ENCODE measurements at places on chromosomes 5 and 9. TPM values are rescaled to one million over a fixed set of nuclear protein-coding genes. Genes with fewer than 3 reads are reported as not detected.
A peak's percentile ranks its signal among the peaks of the same experiment; 100 is the strongest.

GRCh38 chr5:132407970-132408369 is 38.5 kb downstream of the SLC22A5 start:
- H3K27ac ChIP-seq = peak overlapping the region; percentile 98
- no peak for DNase-seq
- H3K36me3 ChIP-seq = no peaks in the 10 kb centered on the region
- no peak overlapping the region for H3K4me3 ChIP-seq
- no peaks in the 10 kb centered on the region for H3K27me3 ChIP-seq

BRD3OS gene
- total RNA-seq = 30.1 TPM

CCNO gene
- total RNA-seq = 7.2 TPM

GRCh38 chr9:72476617-72477437 is 44.6 kb upstream of the TMC1 start:
- H3K4me1 ChIP-seq = no peaks in the 10 kb centered on the region
- H3K27ac ChIP-seq = no peak overlapping the region
- DNase-seq = peak; percentile 45
- H3K36me3 ChIP-seq = no peaks in the 10 kb centered on the region

- H3K36me3 ChIP-seq = no peaks in the 10 kb centered on the region
- H3K27ac ChIP-seq = no peak overlapping the region
- no peak overlapping the region for H3K4me3 ChIP-seq
- no peaks in the 10 kb centered on the region for H3K27me3 ChIP-seq
These were observed 96.1 kb downstream of the DRD1 start for GRCh38 chr5:175347931-175348330.

GRCh38 chr9:21854119-21854518 is 51.7 kb downstream of the MTAP start:
- H3K27me3 ChIP-seq = no peaks in the 10 kb centered on the region
- H3K4me3 ChIP-seq = no peak overlapping the region
- DNase-seq = no peak
- peaks cover 4% of the 10 kb centered on the region for H3K36me3 ChIP-seq
- no peak overlapping the region for H3K27ac ChIP-seq
- H3K4me1 ChIP-seq = no peaks in the 10 kb centered on the region

- no peak overlapping the region for H3K27ac ChIP-seq
- H3K4me3 ChIP-seq = no peak overlapping the region
- no peaks in the 10 kb centered on the region for H3K27me3 ChIP-seq
- H3K36me3 ChIP-seq = no peaks in the 10 kb centered on the region
- DNase-seq = no peak
These were observed 959.9 kb upstream of the CDH10 start for GRCh38 chr5:25604681-25605080.

DNA sequence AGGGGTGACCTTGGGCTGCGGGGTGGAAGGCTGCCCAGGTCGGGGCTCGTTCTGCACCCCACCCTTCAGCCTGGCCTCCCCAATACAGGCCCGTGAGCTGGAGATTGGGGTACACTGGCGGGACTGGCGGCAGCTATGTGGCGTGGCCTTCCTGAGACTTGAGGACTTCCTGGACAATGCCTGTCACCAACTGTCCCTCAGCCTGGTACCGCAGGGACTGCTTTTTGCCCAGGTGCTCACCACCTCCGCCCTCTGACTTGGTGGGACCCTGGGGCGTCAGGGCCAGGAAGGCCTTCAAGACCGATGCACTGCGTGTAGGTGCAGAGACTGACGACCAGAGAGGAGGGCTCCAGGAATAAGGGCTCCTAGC is 10.5 kb downstream of the ZDHHC12 start:
- DNase-seq = no peak
- H3K4me3 ChIP-seq = no peak overlapping the region
- no peaks in the 10 kb centered on the region for H3K4me1 ChIP-seq
- H3K27me3 ChIP-seq = no peaks in the 10 kb centered on the region
- H3K36me3 ChIP-seq = no peaks in the 10 kb centered on the region

- no peaks in the 10 kb centered on the region for H3K36me3 ChIP-seq
- no peak overlapping the region for H3K4me3 ChIP-seq
- no peak overlapping the region for H3K27ac ChIP-seq
- no peak for DNase-seq
- no peaks in the 10 kb centered on the region for H3K27me3 ChIP-seq
These were observed 113.3 kb upstream of the LHFPL2 start for GRCh38 chr5:78761840-78762239.

DNA sequence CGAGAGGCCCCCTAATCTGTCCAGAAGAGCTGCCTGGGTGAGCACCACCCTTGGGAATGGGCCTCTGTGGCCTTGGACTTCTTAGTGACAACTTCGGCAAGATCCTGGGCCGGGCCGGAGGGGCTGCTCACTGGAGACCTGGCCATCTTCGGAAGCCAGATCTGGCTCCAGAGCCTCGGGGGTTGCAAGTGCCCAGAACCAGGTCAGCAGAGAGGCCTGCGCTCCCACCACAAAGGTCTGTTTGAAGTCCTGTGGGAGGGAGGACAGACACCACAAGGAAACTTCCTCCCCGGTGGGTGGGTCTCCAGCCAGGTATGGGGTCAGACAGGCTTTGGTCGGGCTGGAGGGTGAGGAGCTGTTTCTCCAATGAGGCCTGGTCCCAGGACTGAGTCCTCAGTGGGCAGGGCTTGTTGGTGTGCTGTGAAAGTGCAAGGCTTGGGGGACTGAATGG is 86.1 kb downstream of the DAB2IP start:
- H3K4me3 ChIP-seq = no peak overlapping the region
- no peaks in the 10 kb centered on the region for H3K27me3 ChIP-seq
- DNase-seq = no peak
- no peaks in the 10 kb centered on the region for H3K36me3 ChIP-seq
- H3K27ac ChIP-seq = peak overlapping the region; percentile 75

DNA sequence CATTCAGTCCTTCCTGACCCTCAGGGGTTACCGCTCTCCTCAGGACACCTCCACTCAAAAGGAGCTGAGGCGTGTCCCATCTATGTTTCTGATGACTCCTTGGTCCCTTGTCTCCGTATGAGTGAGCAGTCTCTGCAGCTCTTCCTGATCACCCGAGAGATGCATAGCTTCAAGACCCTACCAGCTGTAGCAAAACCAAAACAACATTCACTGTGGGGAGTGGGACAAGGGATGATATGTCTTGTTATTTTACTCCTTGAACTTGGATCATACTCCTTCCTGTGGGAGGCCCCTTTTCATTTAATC is 14.4 kb downstream of the GLDC start:
- H3K27ac ChIP-seq = no peak overlapping the region
- H3K4me3 ChIP-seq = no peak overlapping the region
- no peaks in the 10 kb centered on the region for H3K4me1 ChIP-seq
- no peaks in the 10 kb centered on the region for H3K27me3 ChIP-seq
- no peaks in the 10 kb centered on the region for H3K36me3 ChIP-seq

- DNase-seq = peak; percentile 71
- peak overlapping the region; percentile 55 for H3K27ac ChIP-seq
- no peaks in the 10 kb centered on the region for H3K27me3 ChIP-seq
- H3K4me3 ChIP-seq = no peak overlapping the region
- no peaks in the 10 kb centered on the region for H3K4me1 ChIP-seq
These were observed 64.2 kb upstream of the CPEB4 start for GRCh38 chr5:173823721-173824567.

CSNK1A1 gene
- total RNA-seq = 219 TPM

GDNF gene
- total RNA-seq = 1.3 TPM

- no peaks in the 10 kb centered on the region for H3K27me3 ChIP-seq
- H3K27ac ChIP-seq = no peak overlapping the region
- H3K4me1 ChIP-seq = no peaks in the 10 kb centered on the region
- H3K4me3 ChIP-seq = no peak overlapping the region
- no peak for DNase-seq
- H3K36me3 ChIP-seq = no peaks in the 10 kb centered on the region
These were observed 22.3 kb upstream of the GLE1 start for GRCh38 chr9:128482186-128482585.

DNA sequence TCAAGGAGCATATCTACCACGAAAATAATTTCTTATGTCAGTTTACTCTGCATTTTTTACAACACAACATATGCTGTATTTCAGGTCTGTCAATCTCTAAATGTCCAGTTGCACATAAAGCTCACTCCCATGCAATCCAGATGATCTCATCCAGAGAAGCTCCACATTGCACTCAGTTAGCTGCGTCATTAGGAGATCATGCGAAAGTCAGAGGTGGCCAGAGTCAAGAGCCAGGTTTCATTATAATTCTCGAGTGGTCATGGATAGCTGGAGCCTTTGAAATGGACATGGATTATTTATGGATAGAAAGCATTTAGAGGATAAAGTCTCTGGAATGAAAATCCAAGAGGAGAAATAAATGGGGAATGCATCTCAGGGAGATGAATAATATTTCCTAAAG is 232.3 kb downstream of the GAS1 start:
- no peak overlapping the region for H3K27ac ChIP-seq
- no peaks in the 10 kb centered on the region for H3K36me3 ChIP-seq
- H3K4me1 ChIP-seq = no peaks in the 10 kb centered on the region
- no peaks in the 10 kb centered on the region for H3K27me3 ChIP-seq
- no peak overlapping the region for H3K4me3 ChIP-seq
- no peak for DNase-seq

BHMT gene
- total RNA-seq = 0.51 TPM

- H3K36me3 ChIP-seq = no peaks in the 10 kb centered on the region
These were observed 118.7 kb downstream of the TENT4A start for GRCh38 chr5:6831678-6832671.

DNA sequence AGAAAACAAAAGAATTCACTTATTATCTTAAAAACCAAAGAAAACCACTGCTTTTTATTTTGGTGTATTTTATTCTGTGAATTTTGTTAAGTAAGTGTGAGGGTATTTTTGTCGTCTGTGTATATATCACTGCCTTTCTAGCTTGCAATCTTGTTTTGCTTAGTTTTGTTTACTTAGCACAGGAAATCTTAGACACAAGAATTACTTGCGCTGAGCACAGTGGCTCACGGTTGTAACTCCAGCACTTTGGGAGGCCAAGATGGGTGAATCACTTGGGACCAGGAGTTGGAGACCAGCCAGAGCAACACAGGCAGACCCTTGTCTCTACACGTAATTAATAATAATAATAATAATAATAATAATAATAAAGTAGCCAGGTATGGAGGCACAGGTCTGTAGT is 230.3 kb downstream of the PAPPA start:
- H3K4me3 ChIP-seq = no peak overlapping the region
- no peak for DNase-seq
- H3K4me1 ChIP-seq = no peaks in the 10 kb centered on the region

LCNL1 gene
- 22.5 TPM for total RNA-seq

GRCh38 chr5:139389701-139390638 is at the start of gene MZB1:
MZB1 (minus strand) TSS chr5:139389913; CDS start chr5:139389856, 57 bp downstream.
- DNase-seq = no peak
- no peaks in the 10 kb centered on the region for H3K27me3 ChIP-seq
- peaks cover 43% of the 10 kb centered on the region for H3K4me1 ChIP-seq
- no peaks in the 10 kb centered on the region for H3K36me3 ChIP-seq
- H3K27ac ChIP-seq = peak within 1 kb of the TSS; percentile 67
- peak within 1 kb of the TSS; percentile 36 for H3K4me3 ChIP-seq

CTXN3 gene
- not detected for total RNA-seq

GRCh38 chr5:96885518-96886338 is 9.4 kb downstream of the ERAP2 start:
- H3K27ac ChIP-seq = no peak overlapping the region
- H3K4me1 ChIP-seq = no peaks in the 10 kb centered on the region
- H3K36me3 ChIP-seq = no peaks in the 10 kb centered on the region
- no peak overlapping the region for H3K4me3 ChIP-seq

Data from prostate gland (tissue), 2 donors.